ENCODE measurements at places on chromosomes 13 and 19.

- no peak for DNase-seq
These were observed 33.3 kb downstream of the MCF2L start for GRCh38 chr13:113002206-113002912.

DNA sequence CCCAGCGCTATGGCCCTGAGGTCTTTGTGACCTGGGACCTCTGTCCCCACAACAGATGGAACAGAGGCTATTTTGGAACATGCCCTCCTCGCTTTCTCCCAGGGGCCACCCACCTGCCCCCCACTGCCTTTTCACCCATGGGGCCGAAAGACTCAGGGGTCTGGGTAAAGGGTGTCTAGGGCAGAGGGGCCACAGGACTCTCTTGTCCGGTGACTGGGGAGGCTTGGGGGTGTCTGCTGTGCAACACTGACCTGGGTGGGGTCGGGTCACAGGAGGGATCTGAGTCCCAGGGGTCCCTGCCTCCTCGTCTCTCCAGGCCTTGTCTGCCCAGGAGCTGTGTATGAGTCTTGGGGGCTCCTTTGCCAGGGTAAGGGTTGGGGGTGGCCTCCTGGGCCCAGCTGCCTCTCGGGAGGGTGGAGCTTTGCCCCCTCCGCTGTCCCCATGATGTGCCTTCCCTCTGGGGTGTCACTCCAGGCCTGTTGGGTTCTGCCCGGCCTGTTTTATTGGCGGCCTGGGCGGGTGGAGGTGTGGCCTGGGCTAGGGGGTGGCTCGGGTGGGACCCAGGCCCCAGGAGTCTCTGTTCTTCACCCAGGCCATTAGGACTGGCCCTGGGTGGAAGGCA, 2.1 kb downstream of the ARID3A start:
- no peak for DNase-seq

GRCh38 chr13:73945871-73946270, 188.3 kb downstream of the KLF12 start:
- no peak for DNase-seq

DNA sequence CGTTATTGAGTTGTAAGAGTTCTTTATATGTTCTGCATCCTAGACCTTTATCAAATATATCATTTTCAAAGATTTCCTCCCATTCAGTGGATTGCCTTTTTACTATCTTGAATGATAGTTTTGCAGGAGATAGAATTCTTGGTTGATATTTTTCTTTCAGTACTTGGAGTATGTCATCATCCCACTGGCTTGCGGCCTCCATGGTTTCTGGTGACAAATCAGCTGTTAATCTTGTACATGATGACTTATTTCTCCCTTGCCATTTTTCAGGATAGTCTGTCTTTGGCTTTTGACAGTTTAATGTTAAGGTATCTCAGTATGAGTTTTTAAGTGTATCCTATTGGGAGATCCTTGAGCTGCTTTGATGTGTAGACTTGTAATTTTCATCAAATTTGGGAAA, 8.5 kb downstream of the ZNF557 start:
- no peak for DNase-seq

DNA sequence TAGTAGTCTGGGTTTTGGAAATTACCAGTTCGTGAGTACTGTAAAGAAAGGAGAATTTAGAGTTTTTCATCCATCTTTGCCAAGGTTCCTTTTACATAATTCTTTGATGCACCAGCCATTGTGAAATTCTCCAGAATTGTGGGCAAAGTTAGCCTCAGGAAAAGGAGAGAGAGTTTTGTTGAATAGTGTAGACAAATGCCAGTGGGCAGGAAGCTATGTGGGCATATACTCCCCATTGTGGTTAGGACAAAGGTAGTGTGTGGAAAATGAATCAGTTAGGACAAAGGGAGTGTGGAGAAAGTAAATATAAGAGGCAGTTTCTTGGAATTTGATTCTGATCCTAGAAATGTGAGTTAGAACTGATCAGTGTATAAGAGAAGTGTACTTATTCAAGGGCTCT, 67.9 kb downstream of the PCCA start:
- DNase-seq = no peak

DNA sequence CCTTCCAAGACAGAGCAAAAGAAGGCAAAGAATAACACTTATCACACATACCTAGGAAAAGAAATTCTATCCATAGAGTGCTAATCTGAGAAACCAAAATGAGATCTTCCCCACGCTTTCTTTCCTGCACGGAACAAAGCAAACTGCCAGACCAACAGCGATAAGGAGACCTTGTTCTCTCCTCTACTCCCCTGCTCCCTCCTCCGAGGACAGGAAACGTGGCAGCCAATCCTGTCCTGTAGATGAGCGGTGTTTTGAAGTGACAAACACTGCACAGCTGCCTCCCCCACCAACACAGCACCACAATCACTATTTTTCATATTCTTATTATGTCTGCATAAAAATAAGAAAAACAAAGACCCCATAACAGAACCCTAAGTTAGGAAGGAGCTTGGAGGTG, 113.9 kb upstream of the IRS2 start:
- DNase-seq = no peak

GRCh38 chr19:53068834-53069233, 24.3 kb downstream of the ERVV-2 start:
- DNase-seq = no peak

DNA sequence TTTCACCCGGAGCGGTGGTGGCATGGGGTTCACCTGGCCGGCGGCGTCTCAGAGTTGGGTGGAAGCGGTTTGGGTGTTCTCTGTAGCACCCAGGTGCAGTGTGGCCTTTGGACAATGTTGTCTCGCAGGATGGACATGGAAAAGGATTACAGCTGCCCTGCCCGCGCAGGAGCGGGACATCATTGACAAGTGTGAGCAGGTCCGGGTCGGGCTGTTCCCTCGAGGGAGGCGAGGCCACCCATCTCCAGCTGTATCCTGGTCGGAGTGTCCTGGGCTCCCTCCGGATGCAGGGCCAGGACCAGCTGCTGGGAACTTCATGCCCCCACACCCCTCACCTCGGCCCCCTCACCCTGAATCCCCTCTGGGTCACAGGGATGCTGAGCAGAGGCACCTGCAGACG, 7.8 kb upstream of the ZNF14 start:
- no peak for DNase-seq

GRCh38 chr13:50991579-50992521, 82.3 kb downstream of the RNASEH2B start:
- DNase-seq = no peak

- no peak for DNase-seq
These were observed 638 bp downstream of the USPL1 start for GRCh38 chr13:30618186-30618929.

DNA sequence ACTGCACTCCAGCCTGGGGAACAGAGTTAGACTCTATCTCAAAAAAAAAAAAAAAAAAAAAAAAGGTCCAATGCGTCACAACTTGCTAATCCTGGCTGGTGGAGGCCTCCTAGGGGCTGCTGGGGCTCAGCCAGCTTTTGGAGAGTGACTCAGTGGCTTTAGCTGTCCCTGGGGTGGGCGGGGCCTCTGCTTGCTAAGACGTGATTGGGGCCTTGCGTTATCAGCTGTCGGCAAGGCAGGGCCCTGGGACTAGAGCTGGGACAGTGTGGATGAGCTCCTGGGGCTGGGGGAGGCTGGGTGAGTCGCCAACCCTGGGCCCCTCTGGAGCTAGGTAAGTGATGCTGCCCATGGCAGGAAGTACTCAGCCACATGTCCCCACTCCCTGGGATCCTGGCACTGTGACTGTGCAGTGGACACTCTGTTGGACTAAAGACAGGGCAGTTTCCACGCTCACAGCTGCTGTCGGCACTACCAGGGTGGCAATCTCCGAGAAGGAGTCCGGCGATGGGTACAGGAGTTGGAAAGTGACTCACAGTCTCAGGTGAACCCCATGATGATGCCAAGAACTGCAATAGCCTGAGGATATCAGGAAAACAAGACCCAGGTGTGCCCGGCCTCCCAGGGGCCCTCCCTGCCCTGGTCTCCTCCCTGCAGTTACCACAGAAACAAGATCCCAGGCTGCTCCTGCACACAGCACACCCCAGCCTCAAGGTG, 32.2 kb downstream of the F2RL3 start:
- no peak for DNase-seq

- DNase-seq = no peak
These were observed 153.3 kb upstream of the VSTM2B start for GRCh38 chr19:29372461-29372860.

DNA sequence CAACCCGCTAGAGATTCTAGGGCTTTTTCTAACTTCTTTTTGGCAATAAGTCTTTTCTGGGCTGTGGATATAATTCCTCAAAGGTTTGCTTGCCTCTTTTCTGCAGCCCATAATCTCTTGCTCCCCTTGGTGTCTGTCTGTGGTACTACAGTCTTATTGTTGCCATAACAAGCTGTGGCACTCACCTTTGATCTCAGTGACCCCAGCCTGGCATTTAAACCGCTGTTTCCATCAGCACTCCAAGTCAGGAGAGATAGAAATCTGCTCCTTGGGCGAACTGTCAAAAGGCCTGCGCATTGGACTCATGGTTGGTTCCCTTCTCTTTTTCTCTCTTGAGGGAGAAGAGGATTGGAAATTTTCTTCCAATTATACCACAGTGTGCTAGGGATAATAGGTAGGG, 14.5 kb upstream of the MPHOSPH8 start:
- peak; percentile 23 for DNase-seq

DNA sequence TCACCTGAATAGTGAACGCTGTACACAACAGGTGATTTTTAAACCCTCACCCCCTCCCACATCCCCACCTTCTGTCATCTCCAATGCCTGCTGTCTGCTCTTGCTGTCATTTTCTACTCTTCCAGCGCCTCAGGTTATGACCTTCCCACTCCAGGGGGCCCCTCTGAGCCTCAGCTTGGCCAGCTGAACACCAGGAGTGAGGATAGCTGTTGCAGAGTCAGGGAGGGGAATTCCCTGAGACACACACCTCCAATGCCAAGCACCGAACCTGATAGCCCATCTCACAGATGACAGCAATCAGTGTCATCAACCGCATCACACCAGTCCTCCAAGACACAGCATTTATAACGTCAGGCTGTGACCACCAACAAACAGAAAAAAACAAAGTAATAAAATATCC, 193.5 kb downstream of the ZNF536 start:
- no peak for DNase-seq

DNA sequence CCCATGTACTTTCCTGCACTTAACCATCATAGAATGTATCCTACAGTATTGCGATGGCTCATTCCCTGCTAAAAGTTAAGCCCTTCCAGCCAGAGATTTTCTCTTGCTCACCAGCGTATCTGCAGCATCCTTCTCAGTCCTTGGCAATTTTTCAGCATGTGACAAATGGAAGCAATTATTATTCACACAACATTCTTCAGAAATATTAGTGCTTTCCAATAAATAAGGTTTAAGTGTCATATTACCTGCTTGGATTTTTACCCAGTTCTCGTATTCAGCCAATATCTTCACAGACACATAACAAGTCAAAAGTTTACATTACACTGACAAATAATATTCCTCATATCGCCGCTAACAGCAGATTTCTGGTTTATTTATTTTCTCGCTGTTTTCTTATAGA, 82.3 kb downstream of the POU4F1 start:
- DNase-seq = no peak

DNA sequence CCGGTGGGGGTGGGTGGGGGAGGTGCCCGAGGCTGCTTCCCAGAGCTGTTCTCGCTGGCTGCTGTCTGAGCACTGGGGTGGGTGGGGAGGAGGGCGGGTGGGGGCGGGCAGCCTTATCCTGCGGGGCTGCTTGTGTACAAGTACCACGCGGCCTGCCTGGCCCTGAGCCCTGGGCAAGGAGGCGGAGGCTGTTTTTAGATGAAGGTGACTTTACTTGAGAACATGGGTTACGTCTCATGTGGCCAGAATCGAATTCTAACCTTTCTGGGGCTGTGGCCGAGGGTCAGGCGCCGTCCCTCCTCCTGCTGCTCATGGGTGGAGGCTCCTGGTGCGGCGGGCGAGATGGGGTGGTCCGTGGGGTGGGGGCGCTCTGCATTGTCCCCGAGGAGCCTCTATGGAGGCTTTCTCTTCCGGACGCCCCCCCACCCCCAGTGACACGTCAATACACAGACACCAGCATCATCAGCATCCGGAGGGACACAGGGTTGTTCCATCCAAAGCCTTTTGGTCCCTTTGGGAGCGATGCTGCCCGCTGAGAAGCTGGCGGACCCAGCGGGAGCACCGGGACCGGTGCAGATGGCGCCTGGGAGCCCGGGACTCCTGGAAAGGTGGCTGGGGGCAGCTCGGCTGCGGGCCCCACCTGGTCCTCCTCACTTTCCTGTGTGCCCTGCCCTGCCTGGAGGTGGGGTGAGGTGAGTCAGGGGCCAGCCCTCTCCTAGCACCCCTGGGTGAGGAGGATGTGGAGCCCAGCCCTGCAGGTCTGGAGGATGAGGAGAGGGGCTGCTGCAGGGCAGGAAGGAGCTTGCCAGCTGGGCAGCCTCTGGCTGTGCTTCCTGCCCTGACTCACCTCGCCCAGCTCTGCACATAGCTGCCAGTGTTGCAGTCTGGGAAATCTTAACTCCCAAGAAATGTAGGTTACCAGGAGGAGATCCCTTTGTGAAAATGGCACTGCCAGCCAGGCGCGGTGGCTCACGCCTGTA, 3.4 kb downstream of the BSG start:
- no peak for DNase-seq

DNA sequence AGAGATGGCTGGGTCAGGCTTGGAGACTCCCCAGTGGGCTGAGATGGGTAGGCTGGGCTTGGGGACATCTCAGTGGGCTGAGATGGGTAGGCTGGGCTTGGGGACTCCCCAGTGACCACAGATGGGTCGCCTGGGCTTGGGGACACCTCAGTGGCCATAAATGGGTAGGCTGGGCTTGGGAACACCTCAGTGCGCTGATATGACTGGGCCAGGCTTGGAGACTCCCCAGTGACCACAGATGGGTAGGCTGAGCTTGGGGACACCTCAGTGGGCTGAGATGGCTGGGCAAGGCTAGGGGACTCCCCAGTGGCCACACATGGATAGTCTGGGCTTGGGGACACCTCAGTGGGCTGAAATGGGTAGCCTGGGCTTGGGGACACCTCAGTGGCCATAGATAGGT, 12.8 kb downstream of the IQCN start:
- no peak for DNase-seq

- no peak for DNase-seq
These were observed 53.1 kb upstream of the UBL3 start for GRCh38 chr13:29903543-29903942.

- DNase-seq = no peak
These were observed 2.0 kb upstream of the ZNF461 start for GRCh38 chr19:36668646-36669045.

- DNase-seq = peak; percentile 59
These were observed 933 bp downstream of the TFPT start for GRCh38 chr19:54114340-54115108.

- DNase-seq = no peak
These were observed 800.4 kb downstream of the DIAPH3 start for GRCh38 chr13:59363313-59363712.

DNA sequence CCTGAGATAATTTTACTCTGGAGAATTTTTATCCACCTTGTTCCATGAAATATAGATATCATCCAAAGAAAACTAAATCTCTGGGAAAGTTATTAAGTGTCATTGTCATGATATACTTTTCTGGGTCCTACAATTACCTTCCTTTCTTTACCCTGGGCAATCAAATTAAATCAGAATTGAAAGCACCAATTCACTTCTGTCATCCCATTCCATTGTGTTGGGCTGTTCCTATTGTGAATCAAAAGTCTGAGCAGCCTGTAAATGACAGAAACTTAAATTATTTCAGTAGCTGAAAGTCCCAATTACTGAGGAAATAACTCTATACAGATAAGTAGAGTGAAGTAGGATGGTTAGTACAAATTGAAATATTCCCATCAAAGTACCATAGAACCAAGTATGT, 1284.2 kb downstream of the EFNB2 start:
- DNase-seq = no peak

All from CD4-positive, alpha-beta T cell treated with Interferon alpha-2 for 1 hour (primary cell).